ENCODE measurements at places on chromosomes 4 and X.
A peak's percentile ranks its signal among the peaks of the same experiment; 100 is the strongest.

GRCh38 chr4:2962614-2963174 lies 512 bp downstream of the NOP14 start:
- DNase-seq, result no peak

- DNase-seq, result no peak
Measured at GRCh38 chr4:70619288-70619687, 9.3 kb upstream of the ENAM start.

- DNase-seq, result peak; percentile 2
Measured at GRCh38 chrX:31038575-31039326, 33.1 kb downstream of the FTHL17 start.

DNA sequence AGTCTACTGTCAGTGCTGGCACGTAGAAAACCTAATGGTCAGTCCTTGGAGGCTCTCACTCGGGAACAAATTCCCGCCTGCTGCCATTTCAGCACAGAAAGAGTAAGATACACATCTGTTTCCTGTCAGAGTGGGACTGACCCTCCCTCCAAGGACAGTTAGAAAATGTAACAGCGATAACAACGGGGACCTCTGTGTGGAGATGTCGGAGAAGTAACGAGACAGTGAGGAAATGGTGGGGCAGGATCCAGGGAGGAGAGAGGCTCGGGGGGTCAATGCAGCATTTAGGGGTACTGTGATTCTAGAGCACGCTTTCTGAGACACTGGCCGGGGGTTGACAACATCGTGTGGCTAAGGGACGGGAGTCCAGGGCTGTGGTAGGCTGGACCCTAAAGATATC lies 36.0 kb upstream of the SORCS2 start:
- no peak for DNase-seq

- no peak for DNase-seq
Measured at GRCh38 chrX:41982953-41983352, 59.6 kb upstream of the CASK start.

- peak; percentile 8 for DNase-seq
Measured at GRCh38 chr4:93199492-93199891, 629.1 kb upstream of the ATOH1 start.

GRCh38 chrX:119729408-119730201 lies 28.8 kb upstream of the SOWAHD start:
- peak; percentile 35 for DNase-seq

GRCh38 chrX:146278381-146278780 lies 460.8 kb downstream of the SLITRK2 start:
- DNase-seq, result no peak

DNA sequence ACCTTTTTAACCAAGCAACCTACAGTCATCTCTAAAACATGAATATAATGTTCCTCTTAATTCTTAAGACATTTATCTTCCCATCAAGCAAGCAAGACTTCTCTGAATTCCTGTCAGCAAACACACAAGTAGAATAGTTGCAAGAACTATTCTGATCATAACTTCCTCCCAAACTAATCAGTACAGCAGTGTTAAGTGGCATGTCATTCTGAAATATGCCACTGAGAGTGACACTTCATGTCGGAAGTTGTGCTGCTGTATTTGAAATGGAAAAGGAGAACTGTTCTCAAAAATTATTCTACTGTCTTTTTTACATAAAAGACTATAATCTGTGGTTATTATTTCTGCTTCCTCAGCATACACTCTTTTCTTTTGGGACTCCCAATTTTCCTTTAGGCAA lies 546.6 kb downstream of the PCDH18 start:
- DNase-seq, result no peak

DNA sequence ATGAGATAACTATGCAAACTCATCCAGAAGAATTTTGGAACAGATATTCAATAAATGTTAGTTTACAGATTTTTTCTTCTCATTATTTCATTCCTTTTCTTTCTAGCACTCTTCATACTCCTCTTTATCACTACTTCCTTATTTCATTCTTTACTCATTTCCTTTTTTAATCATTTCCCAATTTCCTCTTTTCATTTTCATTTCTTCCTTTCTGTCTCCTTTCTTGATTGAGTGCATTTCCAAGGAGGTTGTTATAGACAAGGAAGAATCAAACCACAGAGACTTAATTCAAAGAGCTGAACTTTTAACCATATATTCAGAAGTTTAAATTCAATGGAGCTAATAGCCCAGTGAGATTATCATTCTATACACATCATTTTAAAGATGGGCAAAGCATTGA lies 600.7 kb downstream of the ARAP2 start:
- DNase-seq, result no peak

- DNase-seq, result no peak
Measured at GRCh38 chr4:143380629-143381028, 44.0 kb downstream of the GAB1 start.

- no peak for DNase-seq
Measured at GRCh38 chr4:69044247-69044646, 52.0 kb upstream of the UGT2B7 start.

DNA sequence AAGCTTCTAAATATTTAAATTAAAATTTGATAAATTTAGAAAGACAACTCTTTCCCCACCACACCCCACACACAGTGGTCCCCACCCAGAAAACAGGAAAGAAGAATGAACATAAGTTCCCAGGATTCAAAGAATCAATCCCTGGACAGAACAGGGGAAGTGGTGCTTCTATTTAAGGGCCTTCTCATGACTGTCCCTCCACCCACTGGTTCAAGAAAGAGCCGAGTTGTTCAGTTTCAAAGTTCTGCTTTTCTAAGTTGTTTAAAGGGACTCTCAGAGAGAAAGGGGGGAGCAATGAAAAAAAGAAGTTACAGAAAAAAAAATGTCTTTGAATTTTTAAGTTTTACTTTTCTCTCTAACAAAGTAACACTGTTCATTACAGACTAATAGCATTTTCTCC lies 195.8 kb downstream of the PDGFC start:
- DNase-seq, result no peak

- no peak for DNase-seq
Measured at GRCh38 chrX:580030-580429, 50.6 kb upstream of the SHOX start.

- no peak for DNase-seq
Measured at GRCh38 chr4:35548921-35549320, 695.4 kb downstream of the ARAP2 start.

- DNase-seq, result no peak
Measured at GRCh38 chrX:31168551-31168950, 96.7 kb upstream of the FTHL17 start.

GRCh38 chr4:84697159-84697558 lies 114.2 kb downstream of the CDS1 start:
- no peak for DNase-seq

- DNase-seq, result no peak
Measured at GRCh38 chr4:27835851-27836250, 975.2 kb downstream of the STIM2 start.

DNA sequence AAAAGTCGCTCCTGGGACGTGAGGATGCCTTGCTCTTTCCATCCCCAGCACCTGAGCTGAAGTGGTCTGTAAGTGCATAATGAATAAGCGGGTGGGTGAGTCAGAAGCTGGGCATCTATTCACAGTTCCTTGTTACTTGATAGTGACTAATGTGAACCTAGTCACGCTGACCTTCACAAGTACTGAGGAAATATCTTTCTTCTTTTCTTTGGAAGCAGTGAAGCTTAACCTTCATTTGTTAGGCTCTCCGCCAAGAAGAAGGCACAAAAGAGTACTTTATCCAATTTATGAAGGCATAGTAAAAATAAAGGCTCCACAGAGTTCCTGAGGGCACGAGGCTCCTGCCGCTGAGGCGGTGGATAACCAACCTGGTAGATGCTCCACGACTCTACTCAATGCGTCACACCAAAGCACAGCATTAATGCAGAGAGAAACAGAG lies 475.7 kb upstream of the SLIT2 start:
- no peak for DNase-seq

DNA sequence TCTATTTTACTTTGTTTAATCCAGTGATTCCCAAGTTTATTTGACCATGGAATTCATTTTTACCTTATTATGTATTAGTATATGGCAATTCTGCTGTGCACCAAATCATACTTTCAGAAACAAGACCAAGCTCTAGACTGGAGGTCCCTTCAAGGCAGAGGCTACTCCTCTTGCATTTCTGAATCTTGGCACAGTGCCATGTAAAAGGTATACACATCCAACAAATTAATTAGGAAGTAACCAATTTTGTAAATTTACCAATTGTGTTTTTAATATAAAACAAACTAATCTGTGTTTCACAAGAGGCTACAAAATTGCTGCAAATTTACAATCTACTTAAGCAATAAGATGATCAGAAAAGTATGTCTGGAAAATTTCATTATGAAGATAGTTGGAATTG lies 712.2 kb upstream of the HS3ST1 start:
- no peak for DNase-seq

DNA sequence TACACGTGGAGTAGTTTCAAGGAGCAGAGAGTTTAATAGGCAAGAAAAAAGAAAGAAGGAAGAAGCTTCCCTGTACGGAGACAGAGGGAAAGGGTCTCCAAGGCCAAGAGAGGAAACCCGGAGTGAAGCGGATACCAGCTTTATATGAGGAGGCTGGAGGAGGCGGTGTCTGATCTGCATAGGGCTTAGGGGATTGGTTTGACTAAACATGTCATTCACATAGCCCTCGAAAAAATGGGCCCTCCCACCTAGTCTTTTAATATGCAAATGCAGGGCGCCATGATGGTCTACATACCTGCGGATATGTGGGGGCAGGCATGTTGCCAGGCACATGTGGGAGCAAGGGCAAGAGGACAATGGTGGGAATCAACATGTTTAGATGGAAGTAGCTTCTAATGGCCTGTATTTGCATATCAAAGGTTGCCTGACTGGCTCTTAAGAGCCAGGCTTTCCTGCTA lies 103.1 kb upstream of the UGT8 start:
- no peak for DNase-seq

- no peak for DNase-seq
Measured at GRCh38 chrX:120294651-120295050, 16.6 kb downstream of the TMEM255A start.

GRCh38 chr4:145808021-145808650 lies 128.2 kb downstream of the C4orf51 start:
- DNase-seq, result no peak

- DNase-seq, result no peak
Measured at GRCh38 chrX:71604141-71604540, 14.2 kb downstream of the CXCR3 start.

DNA sequence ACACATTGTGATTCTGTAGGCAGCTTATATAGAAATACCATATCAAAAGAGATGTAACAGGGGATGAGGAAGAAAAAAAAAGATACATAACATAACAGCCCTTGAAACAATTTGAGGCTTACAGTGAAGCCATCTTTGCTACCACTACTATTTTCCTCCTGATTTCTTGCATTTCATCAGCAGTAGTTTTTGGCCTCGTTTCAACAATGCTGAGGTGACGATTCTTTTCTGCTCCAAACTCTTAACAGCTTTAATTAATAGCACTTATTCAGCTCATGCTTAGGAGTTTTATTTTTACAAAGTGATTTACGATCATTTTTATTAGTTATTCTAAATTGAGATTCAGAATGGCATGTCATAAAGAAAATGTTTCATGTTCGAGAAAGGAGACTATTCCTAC lies 163.2 kb downstream of the DCK start:
- DNase-seq, result no peak

DNA sequence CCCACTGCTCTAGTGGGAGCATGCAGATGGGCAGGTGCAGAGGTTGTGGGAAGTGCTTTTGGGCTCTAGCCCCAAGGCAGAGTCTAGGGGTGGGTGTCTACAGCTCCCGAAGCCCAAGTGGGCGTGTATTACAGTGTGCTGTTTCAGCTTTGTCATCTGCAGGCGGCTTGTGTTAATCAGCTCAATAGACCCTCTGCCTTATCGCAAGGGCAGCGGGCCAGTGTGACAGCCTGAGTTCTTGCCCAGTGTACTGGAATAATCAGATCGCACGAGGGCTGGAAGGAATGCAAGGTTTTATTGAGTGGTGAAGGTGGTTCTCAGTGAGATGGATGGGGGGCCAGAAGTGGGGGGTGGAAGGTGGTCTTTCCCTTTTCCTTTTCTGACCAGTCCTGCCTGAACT lies 529.4 kb upstream of the AMOT start:
- DNase-seq, result no peak
